Umbilical cord (tissue), 2 donors: ENCODE measurements at places on chromosomes 2 and 18. TPM values are rescaled to one million over a fixed set of nuclear protein-coding genes. Genes with fewer than 3 reads are reported as not detected.
A peak's percentile ranks its signal among the peaks of the same experiment; 100 is the strongest.

- DNase-seq = peak; percentile 32
Observed at GRCh38 chr2:149860276-149860921, 272.8 kb upstream of the MMADHC start.

DNA sequence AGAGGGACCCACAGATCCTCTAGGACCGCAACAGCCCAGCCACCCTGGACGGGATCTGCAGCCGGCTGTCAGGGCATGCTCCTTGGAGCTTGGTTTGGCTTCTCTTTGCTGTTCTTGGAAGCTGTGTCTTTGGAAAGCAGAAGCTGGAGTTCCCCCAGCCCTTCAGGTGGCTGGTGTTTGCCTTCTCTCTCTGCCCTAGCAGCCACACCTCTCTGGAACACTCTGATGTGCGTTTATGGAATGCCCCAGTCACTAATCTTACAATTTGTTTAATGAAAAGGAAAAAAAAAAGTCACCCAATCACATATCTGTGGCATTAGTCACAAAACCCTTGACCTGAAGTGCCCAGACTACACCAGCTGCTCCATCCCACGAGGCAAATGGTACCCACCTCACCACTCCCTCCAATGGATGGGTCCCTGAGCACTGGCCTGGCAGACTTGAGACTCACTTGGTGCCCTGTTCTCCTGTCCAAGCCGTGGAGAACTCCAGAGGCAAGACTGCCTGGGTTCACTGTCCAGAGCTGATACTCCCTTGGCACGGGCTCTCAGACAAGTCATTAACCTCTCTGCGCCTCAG, 70.2 kb upstream of the DAPL1 start:
- DNase-seq = no peak

- DNase-seq = no peak
Observed at GRCh38 chr2:159168707-159169106, 117.8 kb downstream of the WDSUB1 start.

DNA sequence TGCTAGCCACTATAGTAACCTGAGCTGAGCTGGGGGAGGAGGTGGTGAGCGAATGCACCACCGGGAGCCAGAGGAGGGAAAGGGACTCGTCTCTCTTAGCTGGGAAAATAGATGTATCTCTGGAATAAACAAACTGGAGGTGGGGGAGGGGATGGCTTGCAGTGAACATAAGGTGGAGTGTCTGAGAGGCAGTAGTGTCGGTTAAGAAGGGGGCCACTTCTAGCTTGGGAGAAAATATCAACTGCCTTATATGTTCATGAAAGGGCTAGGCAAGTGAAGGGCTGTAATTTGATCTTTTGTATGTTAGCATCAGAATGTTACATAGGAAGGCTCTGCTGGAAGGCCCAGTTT, 2.2 kb downstream of the SETBP1 start:
- peak; percentile 52 for DNase-seq

GRCh38 chr2:68791914-68792313, 57.3 kb downstream of the ARHGAP25 start:
- no peak for DNase-seq

DNA sequence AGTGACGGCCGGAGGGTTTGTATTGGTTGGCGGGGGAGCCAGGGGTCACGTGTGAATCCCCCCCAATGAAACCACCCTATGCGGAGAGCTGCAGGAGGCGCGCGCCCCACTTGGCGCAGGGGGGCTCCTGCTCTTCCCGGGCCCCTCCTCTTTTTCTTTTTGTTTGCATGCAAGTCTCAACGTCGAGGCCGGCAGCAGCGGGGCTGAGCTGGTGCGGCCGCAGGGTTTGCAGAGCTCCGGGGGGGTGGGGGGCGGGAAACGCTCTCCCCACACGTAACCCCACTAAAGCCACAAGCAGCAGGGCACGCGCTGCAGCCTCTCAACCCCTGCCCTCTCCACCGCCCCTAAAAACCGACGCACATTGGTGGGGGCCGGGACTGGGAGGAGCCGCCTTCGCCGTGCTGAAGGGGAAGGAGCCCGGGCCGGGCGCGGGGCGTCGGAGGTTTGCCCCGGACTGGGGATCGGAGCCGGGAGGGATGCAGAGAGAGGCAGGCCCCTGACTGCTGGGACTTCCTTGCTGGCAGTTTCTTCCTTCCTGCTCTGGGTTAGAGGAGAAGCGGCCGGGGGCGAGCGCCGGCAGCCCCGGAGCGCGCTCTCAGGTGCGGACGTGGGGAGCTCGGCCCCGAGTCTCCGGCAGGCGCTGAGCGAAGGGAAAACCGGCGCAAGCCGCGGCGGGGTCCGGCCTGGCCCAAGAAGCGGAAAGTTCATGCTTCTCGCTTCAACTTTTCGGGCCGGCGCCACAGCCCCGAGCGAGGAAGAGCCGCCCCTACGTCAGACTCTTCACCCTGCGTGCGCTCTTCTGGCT, 864 bp downstream of the LBH start:
- DNase-seq = peak; percentile 64

DNA sequence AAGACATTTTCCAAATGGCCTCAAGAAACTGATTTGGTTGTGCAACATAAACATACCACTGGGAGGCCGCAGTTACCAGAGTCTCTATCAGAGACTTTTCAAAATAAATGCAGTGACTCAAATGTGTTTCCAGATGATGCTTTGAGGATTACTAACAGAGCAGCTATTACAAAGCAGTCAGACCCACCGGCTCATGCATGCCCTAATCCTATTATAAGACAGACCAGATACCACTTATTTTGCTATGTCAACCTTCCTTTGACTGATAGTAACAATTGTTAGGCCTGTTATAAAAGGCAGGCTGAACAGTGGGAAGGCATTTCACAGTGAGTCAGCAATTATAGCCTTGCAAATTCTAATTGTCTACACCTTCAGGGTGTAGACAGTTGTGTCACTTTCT, 217.7 kb downstream of the LRRTM1 start:
- peak; percentile 96 for DNase-seq

DNA sequence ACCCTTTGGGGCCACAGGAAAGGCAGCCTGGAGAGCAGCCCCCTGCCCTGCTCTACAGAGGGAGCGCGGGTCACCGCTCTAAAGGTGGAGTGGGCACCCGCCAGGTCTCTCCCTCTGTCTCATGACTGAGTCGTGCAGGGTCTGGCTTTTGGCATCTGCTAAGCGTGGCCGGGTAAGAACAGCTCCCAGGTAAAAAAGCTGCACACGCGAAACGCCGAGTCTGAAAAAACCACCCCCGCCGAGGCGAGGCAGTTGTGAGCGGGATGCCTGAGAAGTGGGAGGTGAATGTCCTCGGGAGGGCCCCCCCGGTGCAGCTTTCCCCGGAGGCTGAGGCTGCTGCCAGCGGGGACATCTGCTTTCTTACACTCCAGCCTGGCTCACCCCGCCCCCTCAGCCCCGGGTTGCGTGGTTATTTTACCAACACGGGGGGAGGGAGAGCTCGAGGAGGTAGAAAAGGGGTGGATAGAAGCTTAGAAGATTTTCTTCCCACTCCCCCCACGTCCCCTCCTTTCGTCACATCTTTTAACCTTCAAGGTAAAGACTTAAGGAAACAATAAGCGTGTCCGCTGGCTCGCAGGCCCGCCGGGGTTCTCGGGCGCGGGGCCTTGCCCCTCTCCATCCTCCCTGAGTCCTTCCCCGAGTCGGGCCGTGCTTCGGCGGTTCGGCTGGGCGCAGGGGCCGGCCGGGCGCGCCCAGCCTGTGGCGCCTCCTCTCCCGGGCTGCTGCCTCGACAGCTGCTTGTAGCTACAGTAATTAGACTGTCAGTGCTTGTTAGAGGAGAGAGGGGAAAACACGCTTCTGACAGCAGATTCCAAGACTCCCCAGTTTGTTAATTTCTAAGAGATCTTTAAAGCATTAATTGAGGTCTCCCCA, 70.6 kb upstream of the PSMD14 start:
- peak; percentile 78 for DNase-seq

AMER3 gene
- total RNA-seq = 1.2 TPM
